ENCODE measurements at places on chromosomes 13 and 19.

- H3K27me3 ChIP-seq = peaks cover 3% of the 10 kb centered on the region
- no peak overlapping the region for H3K27ac ChIP-seq
- no peak for DNase-seq
Observed at GRCh38 chr13:75469047-75469446, 12.9 kb downstream of the TBC1D4 start.

- DNase-seq = no peak
- no peak overlapping the region for H3K4me3 ChIP-seq
- H3K36me3 ChIP-seq = no peaks in the 10 kb centered on the region
- H3K27me3 ChIP-seq = no peaks in the 10 kb centered on the region
- no peak overlapping the region for H3K27ac ChIP-seq
Observed at GRCh38 chr13:105928048-105928447, 607.4 kb downstream of the EFNB2 start.

DNA sequence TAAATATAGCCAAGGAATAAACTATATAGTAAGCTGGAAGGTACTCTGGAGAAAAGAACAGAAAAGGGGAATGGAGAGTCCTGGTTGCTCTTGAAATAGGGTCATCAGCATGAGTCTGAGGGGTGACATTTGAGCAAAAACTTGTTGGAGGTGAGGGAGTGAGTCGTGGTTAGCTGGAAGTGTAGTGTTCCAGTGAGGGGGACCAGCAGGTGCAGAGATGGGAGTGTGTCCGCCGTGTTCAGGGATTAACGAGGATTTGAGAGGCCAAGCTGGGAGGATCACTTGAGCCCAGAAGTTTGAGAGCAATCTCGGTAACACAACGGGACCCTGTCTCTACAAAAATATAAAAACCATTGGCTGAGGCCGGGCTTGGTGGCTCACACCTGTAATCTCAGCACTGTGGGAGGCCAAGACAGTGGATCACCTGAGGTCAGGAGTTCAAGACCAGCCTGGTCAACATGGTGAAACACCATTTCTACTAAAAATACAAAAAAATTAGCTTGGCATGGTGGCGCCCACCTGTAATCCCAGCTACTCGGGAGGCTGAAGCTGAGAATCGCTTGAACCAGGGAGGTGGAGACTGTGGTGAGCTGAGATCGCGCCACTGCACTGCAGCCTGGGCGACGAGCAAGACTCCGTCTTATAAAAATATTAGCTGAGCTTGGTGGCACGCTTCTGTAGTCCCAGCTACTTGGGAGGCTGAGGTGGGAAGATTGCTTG lies 1.1 kb downstream of the SUPT5H start:
- peak overlapping the region; percentile 93 for H3K4me3 ChIP-seq
- H3K27ac ChIP-seq = peak overlapping the region; percentile 95
- peaks cover 53% of the 10 kb centered on the region for H3K4me1 ChIP-seq
- H3K27me3 ChIP-seq = peaks cover 2% of the 10 kb centered on the region
- DNase-seq = no peak

GRCh38 chr13:112056284-112056727 lies 10.6 kb upstream of the SOX1 start:
- no peak overlapping the region for H3K27ac ChIP-seq
- peaks cover 10% of the 10 kb centered on the region for H3K36me3 ChIP-seq
- H3K27me3 ChIP-seq = peaks cover 71% of the 10 kb centered on the region
- H3K4me1 ChIP-seq = no peaks in the 10 kb centered on the region
- no peak overlapping the region for H3K4me3 ChIP-seq

GRCh38 chr19:12825254-12826131 lies 8.9 kb downstream of the RTBDN start:
- no peak for DNase-seq
- H3K27ac ChIP-seq = no peak overlapping the region
- H3K36me3 ChIP-seq = no peaks in the 10 kb centered on the region
- no peak overlapping the region for H3K4me3 ChIP-seq
- peaks cover 27% of the 10 kb centered on the region for H3K27me3 ChIP-seq

GRCh38 chr13:96403651-96404050 lies 313.7 kb downstream of the HS6ST3 start:
- H3K36me3 ChIP-seq = no peaks in the 10 kb centered on the region
- H3K4me3 ChIP-seq = no peak overlapping the region
- H3K27me3 ChIP-seq = no peaks in the 10 kb centered on the region
- no peak overlapping the region for H3K27ac ChIP-seq

GRCh38 chr13:75417656-75418055 lies 64.3 kb downstream of the TBC1D4 start:
- DNase-seq = no peak
- no peak overlapping the region for H3K4me3 ChIP-seq
- no peaks in the 10 kb centered on the region for H3K4me1 ChIP-seq
- H3K27me3 ChIP-seq = peaks cover 2% of the 10 kb centered on the region
- H3K27ac ChIP-seq = no peak overlapping the region

DNA sequence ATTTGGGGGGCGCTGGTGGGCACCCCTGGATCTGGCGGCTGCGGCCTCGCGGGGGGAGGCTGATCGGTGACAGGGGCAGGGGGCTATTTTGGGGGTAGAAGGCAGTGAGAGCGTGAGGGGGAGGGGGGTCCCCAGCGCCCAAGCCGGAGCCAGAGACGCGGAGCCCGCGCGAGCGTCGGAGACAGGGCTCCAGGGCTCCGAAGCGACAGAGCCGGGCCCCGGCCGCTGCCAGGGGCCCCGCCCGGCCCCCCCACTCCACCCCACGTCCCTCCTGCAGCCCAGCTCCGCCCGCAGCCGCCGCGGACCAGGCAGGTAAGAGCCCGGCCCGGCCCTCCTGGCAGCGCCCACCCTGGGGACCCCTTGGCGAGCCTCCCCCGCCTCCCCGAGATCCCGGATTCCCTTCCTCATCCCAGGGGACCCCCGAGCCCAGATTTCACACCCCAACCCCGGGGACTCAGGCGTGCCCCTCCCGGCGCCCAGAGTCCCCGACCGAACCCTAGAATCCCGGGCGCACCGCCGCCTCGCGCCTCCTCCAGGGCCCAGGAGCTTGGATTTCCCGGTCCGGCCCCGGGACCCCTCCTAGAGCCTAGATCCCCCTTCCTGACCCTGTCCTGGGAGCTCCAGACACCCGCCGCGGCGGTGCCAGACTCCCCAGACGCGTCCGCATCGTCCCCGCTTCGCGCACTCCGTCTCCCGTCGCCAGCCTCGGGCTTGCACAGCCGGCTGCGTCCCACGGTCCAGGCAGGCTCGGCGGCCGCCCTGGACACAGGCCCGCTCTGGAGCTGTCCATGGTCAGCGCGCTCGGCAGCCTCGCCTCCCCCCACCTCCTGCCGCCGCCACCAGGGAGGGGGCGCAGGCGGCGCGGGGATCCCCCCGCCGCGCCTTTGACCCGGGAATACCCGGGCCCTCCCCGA lies at the start of gene PPFIA3:
TSS of gene PPFIA3 (plus strand) at position 134 of the 914 bp plus-strand sequence. CDS start 8,330 bp downstream, outside the sequence.
- H3K27ac ChIP-seq = peak within 1 kb of the TSS; percentile 82
- peaks cover 30% of the 10 kb centered on the region for H3K4me1 ChIP-seq
- peaks cover 18% of the 10 kb centered on the region for H3K27me3 ChIP-seq
- peak within 1 kb of the TSS; percentile 82 for H3K4me3 ChIP-seq
- DNase-seq = no peak
